ENCODE measurements at places on chromosomes 12 and 14. TPM values are rescaled to one million over a fixed set of nuclear protein-coding genes. Genes with fewer than 3 reads are reported as not detected.

The CIDEB gene
- 14.6 TPM for total RNA-seq

The TGFB3 gene
- total RNA-seq: 69.4 TPM

GRCh38 chr12:1643905-1644533, 15.0 kb downstream of the WNT5B start:
- DNase-seq: no peak

DNA sequence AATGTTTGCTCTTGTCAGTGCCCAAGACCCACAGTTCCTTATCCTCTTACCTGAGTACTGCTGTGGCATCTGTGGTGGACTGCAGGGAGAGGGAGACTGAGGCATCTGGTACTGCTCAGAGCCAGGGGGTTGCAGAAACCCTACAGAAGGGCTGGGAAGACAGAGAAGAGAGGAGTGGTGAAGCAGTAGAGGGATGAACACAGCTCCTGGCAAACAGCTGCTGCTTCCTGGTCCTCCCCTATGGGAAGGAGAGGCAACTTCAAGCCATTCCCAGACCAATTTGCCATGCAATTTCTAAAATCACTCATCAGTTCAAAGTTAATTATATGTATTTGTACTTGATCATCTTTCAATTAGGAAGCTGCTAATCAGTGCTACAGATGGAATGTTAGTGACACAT, 15.7 kb upstream of the STAC3 start:
- no peak for DNase-seq

All from tongue (tissue), 3 donors.